Left renal cortex interstitium (tissue), 4 donors: ENCODE measurements at places on chromosomes 12 and 14.

DNA sequence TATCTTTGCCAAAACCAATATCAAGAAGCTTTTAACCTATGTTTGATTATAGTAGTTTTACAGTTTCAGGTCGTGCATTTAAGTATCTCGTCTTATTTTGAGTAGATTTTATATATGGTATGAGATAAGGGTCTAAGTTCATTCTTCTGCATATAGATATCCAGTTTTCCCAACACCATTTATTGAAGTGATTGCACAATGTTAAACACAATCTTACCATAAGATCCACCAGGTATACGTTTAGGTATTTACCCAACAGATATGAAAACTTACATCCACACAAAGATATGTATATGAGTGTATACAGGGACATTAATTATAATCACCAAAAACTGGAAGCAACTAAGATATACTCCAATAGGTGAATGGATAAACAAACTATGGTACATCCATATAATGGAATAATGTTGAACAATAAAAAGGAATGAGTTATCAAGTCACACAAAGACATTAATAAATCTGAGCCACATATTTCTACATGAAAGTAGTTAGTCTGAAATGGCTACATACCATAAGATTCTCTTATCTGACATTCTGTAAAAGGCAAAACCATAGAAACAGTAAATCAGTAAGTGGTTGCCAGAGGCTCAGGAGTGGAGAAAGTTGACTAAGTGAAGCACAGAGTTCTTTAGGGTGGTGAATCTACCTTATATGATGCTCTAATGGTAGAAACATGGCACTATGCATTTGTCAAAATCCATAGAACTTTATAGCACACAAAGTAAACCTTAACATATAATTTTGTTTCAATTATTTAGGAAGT is 222.6 kb downstream of the NUAK1 start:
- DNase-seq, result no peak

DNA sequence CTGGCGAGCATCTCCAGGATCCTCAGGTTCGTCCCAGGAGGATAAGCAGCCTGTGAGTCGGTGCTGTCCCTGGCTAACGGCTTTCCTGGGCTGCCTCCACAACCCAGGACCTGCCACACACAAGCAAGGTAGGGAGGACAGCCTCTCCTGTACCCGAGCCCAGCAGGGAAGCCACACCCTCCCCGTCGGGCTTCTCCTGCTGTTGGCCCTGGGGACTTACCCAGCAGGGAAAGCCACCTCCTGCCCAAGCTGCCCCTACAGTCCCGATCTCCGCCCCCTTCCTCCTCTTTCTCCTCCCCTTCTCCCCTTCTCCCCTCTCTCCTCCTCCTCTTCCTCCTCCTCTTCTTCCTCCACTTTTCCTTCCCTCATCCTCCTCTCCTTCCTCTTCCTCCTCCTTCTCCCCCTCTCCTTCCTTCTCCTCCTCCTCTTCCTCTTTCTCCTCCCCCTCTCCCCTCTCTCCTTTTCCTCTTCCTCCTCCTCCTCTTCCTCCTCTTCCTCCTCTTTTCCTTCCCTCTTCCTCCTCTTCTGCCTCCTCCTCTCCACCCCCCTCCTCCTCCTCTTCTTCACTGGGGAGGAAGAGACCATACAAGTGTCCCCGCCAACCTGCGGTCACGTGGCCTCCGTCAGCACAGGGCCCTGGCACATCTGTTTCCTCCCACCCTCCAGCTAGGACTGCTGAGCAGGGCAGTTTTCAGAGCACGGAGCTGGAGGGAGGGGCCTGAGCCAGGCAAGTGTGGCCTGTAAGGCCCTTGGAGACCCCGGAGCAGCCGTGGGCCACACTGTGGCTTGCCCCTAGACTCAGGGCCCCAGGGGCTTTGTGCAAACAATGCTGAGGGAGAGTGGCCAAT is 17.3 kb upstream of the RFLNA start:
- DNase-seq, result no peak

GRCh38 chr14:92655419-92656201 is 92.8 kb downstream of the LGMN start:
- DNase-seq, result no peak

- DNase-seq, result no peak
These were observed 30.3 kb upstream of the ADIPOR2 start for GRCh38 chr12:1660304-1661187.

GRCh38 chr14:61077951-61078720 is 97.1 kb downstream of the SLC38A6 start:
- no peak for DNase-seq

GRCh38 chr14:70170976-70171375 is 17.8 kb downstream of the SLC8A3 start:
- DNase-seq, result no peak

GRCh38 chr12:31431721-31432240 is 105.8 kb upstream of the SINHCAF start:
- no peak for DNase-seq

DNA sequence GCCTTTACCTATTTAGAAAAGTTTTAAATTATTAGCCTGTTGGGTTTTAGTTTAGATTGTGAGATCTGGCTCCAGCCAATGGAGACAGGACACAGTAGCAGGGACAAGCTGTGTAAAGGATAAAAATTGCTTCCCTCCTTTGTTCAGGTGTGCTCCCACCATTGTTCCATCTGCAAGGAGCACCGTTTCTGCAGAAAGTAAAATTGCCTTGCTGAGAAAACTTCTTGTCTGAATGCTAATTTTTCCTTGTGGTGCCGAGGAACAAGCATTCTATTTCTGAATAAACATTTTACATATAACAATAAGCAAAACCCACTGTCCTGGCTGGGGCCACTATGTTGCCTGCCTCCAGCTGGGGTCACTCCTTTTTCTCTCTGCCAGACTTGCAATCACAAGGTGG is 72.7 kb upstream of the ZFP36L1 start:
- no peak for DNase-seq

GRCh38 chr12:87344699-87345098 is 684.5 kb downstream of the C12orf50 start:
- DNase-seq, result no peak

DNA sequence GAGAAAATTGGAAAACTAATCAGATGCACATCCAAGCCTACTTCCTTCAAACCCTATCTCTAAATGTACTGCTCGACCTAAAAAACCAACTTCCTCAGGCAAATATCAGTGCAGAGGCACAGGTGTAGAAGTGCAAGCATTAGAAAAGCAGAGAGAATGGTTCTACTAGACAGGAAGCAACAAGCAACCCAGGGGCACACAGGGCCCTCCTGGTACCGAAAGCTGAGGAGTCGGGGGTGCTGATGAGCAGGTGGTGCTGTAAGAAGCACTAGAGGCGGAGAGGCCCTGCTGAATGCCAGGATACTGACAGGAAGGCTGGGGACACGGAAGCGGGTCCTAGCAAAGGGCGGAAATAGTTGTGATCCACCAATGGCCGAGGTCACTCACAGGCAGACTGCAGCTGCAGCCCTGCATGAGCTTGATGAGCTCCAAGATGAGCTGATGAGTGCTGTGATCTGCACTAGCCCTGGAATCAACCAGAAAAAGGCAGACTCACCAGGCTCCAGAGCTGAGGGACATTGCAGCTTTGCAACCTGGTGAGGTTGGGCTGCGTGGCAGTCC is 85.9 kb downstream of the TTC7B start:
- DNase-seq, result no peak
